Fibroblast of lung (primary cell): ENCODE measurements at places on chromosomes 5 and 9.

- no peak for DNase-seq
These were observed 37.5 kb upstream of the CPEB4 start for GRCh38 chr5:173850659-173851058.

- DNase-seq = no peak
These were observed 33.9 kb downstream of the PNPLA7 start for GRCh38 chr9:137516144-137516917.

- DNase-seq = peak; percentile 85
These were observed 15.0 kb downstream of the GLIPR2 start for GRCh38 chr9:36151316-36152210.

DNA sequence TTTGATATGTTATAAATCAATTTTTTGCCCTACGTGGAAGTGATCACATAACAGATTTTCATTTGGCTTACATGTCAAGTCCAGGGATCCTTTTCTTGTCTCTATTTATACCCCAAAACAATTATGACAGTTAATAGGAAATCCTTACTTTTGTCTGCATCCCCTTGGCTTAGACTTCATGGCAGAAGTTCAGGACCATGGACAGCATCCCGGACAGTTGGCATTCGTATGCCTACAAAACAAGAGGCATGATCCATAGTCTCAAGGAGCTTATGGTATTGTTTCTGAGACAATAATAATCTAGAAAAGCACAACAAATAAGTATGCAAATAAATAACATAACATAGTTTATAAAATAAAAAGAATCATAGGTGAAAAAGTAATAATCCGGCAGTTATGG, 214.3 kb upstream of the GRIA1 start:
- DNase-seq = peak; percentile 29

DNA sequence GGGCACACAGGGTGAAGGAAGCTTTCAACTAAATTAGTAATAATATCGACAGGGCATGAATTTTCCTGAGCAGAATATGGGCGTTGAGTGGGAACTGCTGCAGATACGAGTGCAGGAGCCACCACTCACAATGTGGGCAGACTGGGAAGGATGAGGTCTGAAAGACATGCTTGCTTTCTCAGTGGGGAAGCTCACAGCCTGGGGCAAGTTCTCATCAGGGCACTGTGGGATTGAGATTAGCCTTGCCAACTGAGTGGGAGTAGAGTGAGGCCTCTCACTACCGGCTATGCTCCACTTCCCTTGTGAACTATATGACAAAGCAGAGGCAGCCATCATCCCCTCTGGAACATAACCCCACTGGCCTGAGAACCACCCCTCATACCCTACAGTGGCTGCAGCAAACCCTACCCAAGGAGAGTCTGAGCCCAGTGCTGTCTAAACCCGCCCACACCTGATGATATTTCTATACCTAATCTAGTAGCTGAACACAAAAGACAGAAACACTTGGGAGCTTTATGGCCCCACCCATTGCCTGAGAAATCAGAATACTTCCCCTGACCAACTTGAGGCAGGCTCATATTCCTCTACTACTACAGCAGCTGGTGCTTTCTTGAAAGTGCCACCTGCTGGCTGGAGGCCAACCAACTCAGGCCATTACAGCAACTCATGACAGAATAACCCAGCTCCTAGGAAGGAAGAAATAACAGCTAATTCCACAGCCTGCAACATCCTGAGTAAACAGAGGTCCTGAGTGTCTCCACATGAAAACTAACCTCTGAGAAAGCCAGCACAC, 173.7 kb upstream of the SPEF2 start:
- no peak for DNase-seq

DNA sequence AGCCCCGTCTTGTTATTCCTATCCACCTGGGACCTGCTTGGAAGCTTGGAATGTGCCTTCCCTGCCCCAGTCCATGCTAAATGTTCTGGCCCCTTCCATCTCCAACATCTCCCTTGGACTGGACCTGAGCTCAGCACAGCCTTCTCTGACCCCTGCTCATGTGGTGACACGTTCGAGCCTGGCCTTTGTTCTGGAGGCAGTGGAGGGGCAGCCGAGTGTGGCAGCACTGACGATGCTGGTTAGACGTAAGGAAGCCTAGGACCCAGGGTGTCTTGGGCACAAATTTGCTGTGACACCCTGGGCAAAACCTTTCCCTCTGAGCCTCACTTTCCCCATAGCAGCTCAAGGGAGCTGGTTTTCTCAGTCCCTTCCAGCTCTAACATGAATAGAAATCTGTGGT, 3.9 kb downstream of the SPACA9 start:
- DNase-seq = no peak

DNA sequence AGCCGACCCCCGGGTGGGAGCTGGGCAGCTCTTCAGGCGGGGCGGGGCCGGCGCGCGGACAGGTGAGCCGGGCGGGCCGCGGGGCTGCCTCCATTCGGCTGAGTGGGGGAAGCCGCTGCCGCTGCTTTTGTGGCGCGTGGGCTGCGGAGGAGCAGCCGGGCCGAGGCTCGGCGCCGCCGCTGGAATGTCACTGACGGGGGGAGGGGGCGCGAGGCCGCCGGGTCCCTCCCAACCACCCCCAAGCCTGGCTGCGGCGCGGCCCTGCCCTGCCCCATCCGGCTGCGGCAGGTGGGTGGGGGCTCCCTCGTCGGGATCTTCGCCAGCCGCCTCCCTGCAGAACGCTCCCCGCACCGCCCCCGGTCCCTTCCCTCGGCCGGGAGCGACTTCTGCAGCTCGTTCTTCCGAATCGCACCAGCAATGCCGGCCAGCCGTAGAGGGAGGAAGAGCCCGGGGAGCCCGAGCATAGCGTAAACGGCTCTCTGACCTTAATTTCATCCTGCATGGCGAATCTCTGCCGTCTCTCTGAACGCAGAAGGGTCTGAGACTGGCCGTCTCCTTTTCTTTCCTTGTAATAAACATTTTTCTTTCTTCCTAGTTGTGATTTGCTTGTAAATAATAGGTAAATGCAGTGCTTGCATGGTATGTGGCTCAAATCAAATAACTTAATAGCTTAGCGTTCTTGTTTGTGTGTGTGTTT, 505 bp downstream of the SPTAN1 start:
- DNase-seq = no peak

DNA sequence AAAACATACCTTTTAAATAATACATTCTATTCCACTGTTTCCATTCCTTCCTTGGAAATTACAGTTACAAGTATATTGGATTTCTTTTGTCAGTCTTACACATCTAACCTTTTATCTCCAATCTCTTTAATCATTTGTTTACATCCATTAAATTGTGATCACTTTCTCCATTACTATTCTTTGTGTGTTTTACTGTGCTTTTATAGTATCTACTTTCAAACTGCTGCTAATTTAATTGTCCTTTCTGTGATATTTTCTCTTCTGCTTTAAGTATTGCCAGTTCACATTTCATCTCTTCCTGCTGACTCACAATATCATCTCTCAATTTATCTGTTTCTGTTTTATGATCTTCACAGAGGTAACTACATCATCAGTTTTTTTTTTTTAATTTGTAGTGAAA, 39.6 kb downstream of the AGTPBP1 start:
- DNase-seq = no peak

DNA sequence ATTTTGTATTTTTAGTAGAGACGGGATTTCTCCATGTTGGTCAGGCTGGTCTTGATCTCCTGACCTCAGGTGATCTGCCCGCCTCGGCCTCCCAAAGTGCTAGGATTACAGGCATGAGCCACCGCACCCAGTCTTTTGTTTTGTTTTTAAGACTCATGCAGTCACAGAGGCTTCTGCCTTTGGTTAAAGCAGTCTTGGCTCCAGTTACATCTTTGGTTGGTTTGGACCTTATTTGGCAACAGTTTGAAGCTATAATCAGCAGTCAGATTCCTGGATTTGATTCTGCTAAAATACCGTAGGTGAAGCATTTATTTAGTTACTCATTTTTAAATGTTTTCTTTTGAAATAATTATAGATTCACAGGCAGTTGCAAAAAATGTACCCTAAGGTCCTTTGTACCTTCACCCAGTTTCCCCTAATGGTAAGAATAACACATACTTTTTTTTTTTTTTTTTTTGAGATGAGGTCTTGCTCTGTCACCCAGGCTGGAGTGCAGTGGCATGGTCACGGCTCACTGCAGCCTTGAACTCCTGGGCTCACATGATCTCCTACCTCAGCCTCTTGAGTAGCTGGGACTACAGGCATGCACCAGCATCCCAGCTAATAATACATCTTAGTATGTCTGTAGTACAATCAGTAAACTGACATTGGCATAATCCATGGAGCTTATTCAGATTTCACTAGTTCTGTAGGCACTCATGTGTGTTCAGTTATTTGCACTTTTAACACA, 15.7 kb downstream of the USP20 start:
- no peak for DNase-seq

DNA sequence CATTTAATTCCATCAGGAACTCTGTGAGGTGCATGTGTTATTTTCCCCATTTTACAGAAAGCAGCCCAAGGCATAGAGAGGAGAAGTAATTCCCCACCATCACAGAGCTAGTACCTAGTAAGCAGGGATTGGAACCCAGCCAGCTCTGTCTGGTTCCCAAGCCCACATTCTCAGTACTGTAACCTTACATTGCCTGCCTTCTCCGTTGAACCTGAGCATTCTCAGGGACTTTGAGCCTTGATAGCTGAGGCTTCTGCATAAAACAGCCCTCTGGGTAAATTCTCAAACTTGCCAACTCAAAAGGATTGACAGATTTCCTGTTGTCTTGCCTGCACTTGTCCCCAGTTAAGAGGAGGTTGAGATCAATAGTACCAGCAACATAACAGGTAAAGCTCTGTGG, 9.2 kb upstream of the GLE1 start:
- no peak for DNase-seq

- DNase-seq = peak; percentile 85
These were observed 140.4 kb downstream of the ESM1 start for GRCh38 chr5:54844905-54845566.

DNA sequence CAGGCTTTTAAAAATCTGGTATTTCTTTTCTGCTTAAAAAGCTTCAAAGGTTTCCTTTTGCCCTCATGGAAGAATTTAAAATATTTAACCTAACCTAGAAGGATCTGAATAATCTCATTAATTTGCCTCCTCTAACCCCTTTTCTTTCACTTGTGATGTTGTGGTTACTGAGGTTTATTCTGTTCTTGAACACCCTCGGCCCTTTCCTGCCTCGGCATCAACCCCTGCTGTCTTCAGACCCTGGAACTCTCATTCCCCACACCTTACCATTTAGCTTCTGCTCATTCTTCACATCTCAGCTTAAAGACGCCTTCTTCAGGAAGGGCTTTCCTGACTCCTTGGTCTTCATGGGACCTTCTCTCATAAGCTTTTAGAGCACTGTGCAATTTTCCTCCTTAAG, 131.4 kb upstream of the MAN2A1 start:
- DNase-seq = peak; percentile 30

DNA sequence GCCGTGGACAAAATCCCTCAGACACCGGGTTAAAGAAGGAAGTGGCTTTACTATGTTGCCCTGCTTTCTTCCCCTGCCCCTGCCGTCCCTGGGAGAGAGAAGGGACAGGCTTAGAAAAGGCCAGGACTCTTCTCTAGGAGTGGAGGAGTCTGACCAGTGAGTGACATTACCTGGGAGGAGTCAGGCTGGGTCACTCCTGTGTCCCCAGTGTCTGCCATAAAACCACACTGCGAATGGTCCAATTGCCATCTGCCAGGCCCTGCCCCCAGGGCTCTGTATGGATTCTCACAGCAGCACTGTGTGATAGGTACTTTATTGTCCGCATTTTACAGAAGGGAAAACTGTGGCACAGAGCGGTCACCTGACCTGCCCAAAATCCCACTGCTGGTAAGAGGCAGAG, 31.3 kb upstream of the FUBP3 start:
- DNase-seq = no peak

- no peak for DNase-seq
These were observed 145.6 kb downstream of the HSD17B3 start for GRCh38 chr9:96156171-96156974.

DNA sequence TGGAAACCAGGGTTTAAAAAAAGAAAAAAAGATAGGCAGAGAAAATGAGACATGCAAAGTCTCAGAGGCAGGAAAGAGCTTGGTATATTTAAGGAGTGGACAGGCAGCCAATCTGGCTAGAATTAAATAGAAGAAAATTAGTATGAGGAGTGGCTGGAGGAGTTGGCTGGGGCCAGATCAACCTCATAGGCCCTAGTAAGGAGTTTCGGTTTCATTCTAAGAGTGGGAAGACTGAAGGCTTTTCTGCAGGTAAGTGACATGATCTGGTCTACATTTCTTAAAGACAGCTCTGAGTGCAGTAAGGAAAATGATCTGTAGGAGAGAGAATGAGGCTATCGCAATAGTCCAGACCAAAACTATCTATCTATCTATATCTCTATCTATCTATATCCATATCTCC, 27.5 kb downstream of the ADRB2 start:
- no peak for DNase-seq

DNA sequence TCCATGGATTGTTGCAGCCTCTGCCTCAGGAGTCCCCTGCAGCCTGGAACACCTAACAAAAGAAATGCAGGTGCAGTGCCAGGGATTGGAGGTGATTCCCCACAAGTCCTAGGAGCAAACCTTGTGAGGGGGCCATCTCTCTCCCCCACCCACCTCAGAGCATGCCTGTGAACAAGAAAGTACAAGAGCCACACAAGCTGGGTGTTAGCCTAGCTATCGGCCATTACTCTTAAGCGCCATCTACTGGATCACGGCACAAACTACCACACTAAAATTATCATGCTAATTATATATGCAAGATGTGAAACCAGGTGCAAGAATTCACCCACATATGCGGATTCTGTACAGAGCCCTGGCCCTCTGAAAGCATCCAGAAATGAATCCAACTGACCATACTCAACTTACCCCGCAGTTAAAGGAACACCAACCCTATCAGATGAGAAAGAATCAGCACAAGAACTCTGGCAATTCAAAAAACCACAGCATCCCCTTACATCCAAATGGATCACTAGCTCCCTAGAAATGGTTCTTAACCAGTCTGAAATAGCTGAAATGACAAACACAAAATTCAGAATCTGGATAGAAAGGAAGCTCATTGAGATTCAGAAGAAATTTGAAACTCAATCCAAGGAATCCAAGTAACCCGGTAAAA, 16.5 kb upstream of the PRSS3 start:
- DNase-seq = peak; percentile 43

- no peak for DNase-seq
These were observed 3.0 kb downstream of the SPATA31E1 start for GRCh38 chr9:87885484-87886189.

GRCh38 chr5:171310819-171311321, 1.8 kb downstream of the TLX3 start:
- DNase-seq = no peak

DNA sequence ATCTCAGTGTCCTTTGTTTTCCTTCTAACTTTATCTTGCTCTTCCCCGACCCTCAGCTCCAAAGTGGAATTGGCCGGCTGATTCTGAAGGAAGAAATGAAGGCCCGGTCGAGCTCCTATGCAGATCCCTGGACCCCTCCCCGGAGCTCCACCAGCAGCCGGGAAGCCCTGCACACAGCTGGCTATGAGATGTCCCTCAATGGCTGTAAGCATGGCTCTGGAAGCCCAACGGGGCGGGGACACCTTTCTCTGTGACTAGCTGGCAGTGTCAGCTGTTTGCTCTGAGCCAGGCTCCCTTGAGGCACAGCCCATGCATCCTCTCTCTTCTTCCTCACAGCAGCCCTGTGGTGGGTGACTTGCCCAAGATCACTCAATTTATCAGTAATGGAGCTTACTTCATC, 23.9 kb upstream of the AFAP1L1 start:
- no peak for DNase-seq
